ENCODE measurements at places on chromosomes 1 and 21.

DNA sequence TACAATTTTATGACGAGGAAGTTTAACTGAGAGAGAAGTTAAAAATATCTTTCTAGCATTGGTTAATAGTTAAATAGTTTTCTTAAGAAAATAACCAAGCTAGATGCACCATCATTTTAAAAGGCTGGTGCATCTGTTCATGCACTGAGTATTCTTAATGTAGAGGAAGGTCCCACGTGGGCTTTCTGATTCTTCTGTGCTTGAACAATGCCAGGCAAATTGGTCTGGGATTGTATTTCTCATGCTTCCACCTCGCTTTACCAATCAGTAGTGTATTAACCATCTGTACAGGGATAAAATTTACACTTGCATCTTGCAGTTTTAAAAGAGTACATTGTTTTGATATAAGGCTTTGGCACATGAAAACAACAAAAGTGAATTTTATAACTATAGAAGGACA is 47.4 kb upstream of the MTF2 start:
- DNase-seq, result no peak

DNA sequence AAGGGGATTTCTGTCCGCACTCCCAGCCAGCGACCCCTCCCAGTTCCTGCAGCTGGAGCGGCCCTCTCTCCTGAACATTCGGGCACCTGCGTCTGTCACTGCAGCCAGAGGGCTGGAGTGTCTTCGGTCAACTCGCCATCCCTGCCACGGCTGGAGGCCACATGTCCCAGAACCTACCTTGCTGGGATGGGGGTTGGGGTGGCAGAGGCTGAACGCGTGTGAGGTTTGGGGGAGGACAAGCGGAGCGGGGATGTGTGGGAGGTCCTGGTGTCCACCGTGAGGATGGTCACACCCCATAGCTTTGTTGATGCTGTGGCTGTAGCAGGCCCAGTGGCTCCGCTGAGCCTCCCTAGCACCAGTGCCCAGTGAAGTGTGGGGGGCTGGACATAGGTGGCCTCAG is 14.8 kb upstream of the C1orf174 start:
- no peak for DNase-seq

- DNase-seq, result no peak
Measured at GRCh38 chr1:175385316-175385715, 192.7 kb upstream of the KIAA0040 start.

- peak; percentile 71 for DNase-seq
Measured at GRCh38 chr1:205748403-205749233, 1.4 kb downstream of the NUCKS1 start.

GRCh38 chr1:210696709-210697108 is 368.0 kb downstream of the HHAT start:
- DNase-seq, result no peak

- no peak for DNase-seq
Measured at GRCh38 chr1:11031624-11032262, 15.3 kb downstream of the MASP2 start.

DNA sequence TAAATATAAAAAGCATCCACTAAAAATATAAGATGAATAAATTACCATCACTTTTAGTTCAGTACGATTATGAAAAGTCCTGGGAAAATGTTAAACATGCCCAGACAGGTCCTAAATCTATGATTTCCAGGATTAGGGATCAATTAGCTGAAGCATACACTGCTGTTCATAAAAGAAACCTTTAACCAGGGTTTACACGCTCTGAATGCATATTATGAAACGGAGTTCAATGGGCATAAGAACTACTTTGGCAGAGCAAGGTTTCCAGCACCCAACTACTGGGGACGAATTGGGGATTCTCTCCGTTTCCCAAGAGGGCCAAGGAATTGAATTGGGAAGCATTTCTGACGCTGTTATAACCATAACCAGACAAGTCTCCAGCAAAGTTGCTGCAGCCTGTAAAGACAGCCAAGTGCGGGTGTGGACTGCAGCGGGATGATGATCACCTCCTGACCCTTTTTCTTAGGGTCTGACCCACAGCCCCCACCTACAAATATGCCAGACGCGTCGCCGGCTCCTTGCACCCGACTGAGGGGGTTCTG is 1.6 kb downstream of the SLC30A1 start:
- no peak for DNase-seq

DNA sequence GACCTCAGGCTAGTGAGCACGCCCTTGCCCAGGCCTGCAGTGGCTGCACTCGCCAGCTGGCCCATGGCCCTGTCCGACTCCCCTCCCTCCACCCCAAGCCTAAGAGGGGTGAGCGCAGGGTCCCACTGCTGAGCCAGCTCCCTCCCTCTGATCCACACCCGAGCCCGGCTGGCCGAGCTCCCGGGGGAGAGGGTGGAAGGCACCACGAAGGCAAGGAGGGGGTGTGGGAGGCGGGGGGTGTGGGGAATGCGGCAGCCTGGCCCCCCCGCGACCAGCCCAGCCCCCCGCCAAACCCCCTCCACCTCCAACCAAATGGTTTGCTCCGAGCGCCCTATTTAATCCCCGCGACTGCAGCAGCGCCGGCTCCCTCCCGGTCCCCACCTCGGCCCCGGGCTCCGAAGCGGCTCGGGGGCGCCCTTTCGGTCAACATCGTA is at the start of gene CADM3:
Gene CADM3, plus strand, starts transcription at position 362 of the 434 bp plus-strand sequence. CDS start 151 bp downstream, outside the sequence.
- no peak for DNase-seq

DNA sequence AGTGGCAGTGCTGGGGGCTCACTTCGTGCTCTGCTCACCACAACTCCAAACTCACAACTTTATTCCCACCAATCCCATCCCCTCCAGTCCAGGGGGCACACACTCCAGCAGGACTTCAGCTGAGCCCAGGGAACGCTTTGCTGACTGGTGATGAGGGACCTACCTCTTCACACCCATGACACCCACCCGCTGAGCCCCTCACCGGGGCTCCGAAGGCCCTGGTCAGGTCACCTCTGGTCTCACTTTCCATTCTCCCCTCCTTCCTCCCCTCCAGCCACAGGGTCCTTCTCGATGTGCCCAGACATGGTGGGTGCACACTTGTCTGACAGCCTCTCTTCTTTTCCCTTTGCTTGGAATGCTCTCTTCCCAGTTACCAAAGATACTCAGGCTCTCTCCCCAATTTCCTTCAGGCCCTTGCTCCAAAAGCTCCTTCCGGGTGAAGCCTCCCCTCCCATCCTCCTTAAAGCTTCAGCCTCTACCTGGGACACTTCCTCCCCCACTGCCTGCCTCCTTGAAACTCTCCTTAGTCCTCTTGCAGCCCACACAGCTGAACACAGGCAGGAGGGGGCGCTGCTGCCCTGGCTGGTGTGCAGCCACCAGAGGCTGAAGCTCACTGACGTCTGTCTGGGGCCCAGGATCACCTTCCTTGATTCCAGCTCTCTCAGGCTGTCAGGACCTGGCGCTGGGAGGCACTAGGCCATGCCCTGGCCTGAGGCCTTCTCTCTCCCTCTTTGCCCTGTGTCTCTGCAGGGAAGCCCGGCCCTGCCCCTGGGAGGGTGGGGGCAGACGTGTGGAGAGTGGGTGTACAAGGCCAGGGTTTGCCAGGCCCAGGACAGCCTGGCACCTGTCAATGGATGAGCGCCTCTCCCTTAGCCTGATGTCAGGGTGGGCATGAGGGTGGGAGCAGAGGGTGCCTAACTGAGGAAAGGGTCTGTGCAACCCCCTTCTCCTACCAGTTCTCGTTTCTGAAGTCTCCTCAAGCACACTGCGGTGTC is 1.6 kb downstream of the KCNE1 start:
- DNase-seq, result no peak

- no peak for DNase-seq
Measured at GRCh38 chr1:108327534-108328466, 83.9 kb upstream of the NBPF4 start.

DNA sequence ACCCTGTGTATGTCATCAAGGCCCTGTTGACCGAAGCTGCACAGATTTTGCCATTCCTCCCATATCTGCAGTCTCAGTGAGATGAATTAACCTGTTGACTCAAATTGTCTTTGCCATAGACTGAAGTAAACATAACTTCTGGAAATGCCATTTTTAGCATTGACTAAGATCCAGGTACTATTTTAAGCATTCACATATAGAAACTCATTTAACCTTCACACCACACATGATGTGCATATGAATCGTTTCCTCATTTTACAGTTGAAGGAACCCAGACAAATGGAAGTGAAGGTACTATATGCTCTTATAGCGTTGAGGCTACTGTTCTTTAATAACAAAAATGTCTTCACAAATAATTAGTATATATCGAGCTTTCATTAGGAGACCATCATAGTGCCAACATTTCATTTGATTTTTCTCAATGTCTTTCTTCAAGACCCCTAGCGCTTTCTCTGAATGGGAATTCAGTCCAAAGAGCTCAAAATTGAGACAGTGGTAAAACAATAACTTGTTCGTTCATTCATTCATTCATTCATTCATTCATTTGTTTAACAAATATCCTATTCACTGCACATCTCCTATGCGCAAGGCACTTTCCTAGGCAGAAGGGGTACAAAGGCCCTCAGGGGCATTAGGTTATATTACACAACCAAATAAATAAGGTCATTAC is 444.7 kb downstream of the ADGRL2 start:
- no peak for DNase-seq

- no peak for DNase-seq
Measured at GRCh38 chr1:81549588-81550127, 251.1 kb upstream of the ADGRL2 start.

GRCh38 chr1:248786156-248786555 is 30.6 kb upstream of the LYPD8 start:
- DNase-seq, result no peak

GRCh38 chr1:101507547-101507971 is 270.7 kb downstream of the S1PR1 start:
- DNase-seq, result peak; percentile 34

DNA sequence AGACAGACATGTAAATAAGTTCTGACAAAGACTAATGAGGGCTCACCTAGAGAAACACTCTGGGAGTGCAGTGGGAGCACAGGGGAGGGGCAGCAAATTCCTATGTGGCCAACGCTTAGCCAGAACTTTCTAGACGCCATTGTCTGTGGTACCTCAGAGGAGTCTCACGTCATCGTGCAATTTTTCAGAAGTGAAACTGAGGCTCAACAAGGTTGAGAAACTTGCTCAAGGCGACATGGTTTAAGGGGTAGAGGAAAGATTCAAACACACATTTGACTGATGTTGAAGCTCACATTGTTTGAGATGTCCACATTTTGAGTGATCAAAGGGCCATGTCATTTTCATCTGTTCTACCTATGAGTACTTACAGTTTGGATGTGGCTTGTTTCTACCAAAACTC is 152.6 kb upstream of the LMO4 start:
- DNase-seq, result no peak

GRCh38 chr1:184696403-184696802 is 58.3 kb downstream of the EDEM3 start:
- DNase-seq, result no peak

GRCh38 chr1:27633640-27634176 is 1.3 kb downstream of the FGR start:
- no peak for DNase-seq

DNA sequence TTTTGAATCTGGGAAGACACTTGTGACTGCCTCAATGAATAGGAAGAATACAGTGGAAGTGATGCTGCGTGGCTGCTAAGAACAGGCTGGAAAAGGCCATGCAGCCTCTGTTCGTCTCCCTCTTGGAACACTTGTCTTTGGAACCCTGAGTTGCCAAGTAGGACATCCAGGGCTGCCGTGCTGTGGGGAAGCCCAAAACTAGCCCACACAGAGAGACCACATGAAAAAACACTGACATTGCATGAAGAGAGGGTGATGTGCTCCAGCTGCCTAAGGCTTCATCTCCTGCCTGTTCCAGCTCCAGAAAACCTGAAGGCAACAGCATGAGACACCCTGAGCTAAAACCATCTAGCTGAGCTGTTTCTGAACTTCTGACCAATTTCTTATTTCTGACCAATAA is 61.1 kb upstream of the GNG4 start:
- DNase-seq, result no peak

GRCh38 chr1:109185990-109186732 is 27.6 kb upstream of the SARS1 start:
- DNase-seq, result no peak

DNA sequence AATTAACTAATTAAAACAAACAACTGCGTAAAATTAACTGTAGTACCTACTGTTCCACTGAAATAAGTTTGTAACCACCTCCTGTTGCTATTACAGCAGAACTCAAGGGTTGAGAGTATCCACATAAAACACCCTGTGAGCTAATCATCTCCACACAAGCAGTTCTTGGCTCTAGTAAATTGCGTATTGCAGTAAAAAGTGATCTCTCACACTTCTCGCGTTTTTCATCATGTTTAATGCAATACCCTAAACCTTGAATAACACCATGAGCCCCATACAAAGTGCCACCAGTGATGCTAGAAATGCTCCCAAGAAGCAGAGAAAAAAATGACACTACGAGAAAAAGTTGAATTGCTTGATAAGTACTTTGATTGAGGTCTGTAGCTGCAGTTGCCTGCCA is 29.3 kb upstream of the CEP350 start:
- DNase-seq, result no peak

DNA sequence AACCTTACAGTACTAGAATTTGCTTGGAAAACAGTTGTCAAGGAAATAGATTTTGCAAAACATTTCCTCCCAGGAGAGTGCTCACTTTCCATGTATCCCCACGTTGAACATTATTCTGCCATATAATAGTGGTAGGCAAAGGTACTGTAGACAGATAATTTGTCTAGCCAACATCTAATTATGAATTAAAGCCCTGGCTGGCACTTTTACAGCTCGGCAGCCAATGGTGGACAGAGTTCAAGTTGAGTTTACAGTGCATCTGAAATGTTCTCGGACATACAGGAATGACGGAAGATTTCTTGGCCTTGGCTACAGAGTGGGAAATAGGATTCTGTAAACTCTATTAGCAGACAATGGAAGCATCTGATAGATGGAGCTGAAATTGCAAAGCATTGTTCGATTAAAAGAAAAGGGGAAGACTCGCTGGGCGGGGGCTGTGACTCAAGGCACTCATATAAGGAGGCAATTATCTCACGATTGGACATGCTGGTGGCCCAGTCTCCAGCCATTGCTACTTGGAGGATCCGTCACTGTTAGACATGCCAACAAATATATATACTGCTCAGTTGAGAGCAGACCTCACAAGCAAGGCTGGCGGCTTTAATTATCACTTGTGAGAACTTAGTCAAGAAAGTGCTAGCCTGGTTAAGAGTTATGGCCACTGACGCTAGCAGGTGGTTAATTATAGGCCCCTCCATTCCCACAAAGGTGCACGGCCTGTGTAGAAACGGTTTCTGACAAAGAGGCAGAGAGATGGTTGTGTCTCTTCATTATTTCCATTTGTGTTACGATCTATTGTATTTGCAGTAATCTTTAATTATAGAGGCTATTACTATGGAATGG is 48.0 kb downstream of the MAN1C1 start:
- DNase-seq, result no peak

DNA sequence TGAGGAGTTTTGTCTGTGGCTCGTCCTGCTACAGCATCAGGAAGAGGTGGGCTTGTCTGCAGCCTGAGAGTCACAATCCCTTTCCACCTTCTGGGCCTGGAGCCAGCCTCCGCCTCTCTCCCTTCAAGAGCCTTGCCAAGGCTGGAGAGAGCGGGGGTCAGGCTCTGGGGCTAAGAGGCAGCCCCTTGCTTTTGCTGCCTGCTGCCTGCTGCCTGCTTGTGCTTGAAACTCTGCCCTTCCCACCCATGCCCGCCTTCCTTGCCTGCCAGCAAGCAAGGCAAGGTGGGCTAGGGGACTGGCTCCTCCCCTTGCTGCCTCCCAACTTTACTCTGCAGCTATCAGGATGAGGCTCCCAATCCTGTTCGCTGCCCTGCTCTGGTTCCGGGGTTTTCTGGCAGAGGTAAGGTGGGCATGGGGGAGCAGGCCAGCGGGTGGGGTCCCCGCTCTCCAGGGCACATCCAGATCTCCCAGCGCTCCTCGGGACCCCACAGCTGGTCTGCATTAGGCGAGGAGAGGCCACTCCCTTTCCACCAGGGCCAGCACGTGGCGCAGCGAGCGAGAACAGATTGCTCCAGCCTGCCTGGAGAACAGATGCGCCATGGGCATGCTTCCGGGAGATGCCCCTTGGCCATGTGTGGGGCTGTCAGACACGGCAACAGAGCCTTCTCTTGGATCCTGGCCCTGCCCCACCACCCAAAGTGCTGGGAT is 7.5 kb upstream of the PTPN7 start:
- DNase-seq, result no peak

Measured in stromal cell of bone marrow (primary cell).